HT1080 (cell line): ENCODE measurements at places on chromosomes 11 and 22. TPM values are rescaled to one million over a fixed set of nuclear protein-coding genes. Genes with fewer than 3 reads are reported as not detected.

TYR gene
- total RNA-seq: not detected in 2 replicates

DNA sequence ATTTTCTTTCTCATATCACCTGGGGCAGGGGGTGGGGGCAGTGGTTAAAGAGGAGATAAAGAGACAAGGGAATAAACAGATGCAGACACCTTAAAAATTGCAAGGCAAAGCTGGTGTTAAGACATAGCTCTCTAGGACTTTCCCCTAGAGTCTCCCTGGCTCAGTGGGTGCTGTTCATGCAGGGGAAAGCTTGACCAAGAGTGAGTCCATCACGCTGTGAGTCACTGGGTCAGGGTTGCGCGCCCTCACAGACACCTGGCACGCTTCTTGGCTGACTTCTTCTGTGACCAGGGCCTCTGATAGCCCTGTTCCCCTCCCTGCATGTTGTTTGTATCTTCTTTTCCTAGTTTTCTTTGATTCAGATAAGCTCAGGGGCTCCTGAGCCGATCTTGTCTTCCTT lies 31.9 kb downstream of the COMMD9 start:
- no peak for DNase-seq

BIK gene
- total RNA-seq: 0.14 and 0.50 TPM in 2 replicates

DNA sequence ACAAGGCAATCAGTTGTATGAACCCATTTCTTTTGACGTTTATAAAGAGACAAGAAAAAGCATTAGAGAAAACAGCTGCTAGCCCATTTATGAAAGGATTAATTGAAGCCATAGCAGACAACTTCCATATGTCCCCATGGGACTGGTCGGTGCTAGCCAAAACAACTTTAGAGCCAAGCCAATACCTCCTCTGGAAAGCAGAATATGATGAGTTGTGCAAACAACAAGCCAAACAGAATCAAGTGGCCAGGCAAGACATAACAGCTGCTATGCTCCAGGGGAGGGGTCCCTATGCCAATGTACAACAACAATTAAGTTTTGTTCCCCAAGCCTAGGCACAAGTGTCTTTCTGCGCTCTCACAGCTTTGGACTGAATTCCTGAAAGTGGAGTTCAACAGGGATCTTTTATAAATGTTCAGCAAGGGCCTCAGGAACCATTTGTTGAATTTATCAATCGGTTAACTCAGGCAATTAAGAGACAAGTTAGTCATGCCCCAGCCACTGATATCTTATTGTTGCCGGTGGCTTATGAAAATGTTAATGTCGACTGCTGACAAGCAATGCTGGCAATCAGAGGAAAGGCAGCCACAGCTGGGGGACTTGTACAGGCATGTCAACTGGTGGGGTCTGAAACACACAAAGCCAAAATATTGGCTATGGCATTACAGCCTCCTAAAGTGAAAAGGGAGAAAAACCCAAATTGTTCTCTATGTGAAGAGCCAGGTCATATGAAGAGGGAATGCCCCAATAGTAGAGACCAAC lies 1593.1 kb upstream of the TENM4 start:
- DNase-seq: no peak

GRCh38 chr11:2342981-2343380 lies 34.1 kb upstream of the CD81 start:
- DNase-seq: no peak

SCUBE1 gene
- 0.10 TPM in 1 of 2 replicates, not detected in the other for total RNA-seq

DNA sequence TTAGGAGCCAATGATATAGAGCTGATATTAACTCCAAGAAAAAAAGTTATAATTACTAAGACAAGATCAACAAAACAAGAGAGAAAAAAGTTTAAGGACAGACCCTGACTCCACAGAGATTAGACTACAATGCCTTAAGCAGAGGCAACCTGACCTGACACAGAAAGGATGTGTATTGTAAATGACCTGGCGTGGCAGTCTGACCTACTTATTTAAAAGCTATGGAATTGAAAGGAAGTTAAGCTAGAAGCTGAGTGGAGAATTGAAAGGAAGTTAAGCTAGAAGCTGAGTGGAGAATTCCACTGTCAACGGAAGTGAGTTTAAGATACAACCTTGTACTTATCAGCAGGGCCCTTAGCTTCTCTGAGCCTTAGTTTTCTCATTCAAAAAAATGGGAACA lies 885.4 kb downstream of the OPCML start:
- no peak for DNase-seq

SRPRA gene
- 152 and 179 TPM in 2 replicates for total RNA-seq

DNA sequence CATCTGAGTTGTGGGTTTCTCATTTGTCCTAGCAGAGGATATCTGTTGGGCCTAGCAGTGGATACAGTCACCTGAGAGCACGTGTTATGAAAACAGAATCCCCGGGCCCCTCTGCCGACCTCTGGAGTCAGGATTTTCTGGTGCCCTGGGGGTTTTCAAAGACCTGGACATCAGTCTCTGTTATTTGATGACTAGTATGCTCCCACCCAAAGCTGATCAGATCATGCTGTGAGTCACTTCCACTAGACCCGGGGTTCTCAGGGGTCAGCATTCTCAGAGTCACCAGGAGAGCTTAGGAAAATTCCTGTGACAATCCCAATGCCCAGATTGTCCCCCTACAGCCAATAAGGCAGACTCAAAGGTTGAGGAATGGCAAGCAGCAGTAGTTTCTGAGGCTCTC lies 38.7 kb downstream of the KCNJ1 start:
- peak; percentile 72 for DNase-seq

GRCh38 chr11:90851196-90851595 lies 628.3 kb upstream of the CHORDC1 start:
- no peak for DNase-seq

APOL3 gene
- total RNA-seq: 2.0 and 3.0 TPM in 2 replicates

DNA sequence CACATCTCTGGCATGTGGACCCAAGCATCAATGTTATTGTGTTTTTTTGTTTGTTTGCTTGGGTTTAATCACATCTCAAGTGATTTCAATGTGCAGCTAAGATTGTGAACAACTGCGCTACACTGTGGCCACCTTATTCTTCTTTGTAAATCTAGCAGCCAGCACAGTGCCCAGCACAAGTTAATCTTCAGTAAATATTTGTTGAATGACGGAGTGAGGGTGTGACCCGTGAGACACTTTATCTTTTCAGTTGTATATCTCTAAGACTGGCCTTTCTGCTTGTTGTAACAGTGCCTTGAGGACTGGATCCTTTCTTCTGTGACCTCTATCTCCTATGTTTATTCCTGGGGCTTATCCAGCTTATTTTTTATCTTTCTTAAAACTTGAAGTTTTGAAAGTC lies 21.4 kb upstream of the AMOTL1 start:
- no peak for DNase-seq

GRCh38 chr11:31651208-31651607 lies 141.6 kb downstream of the ELP4 start:
- no peak for DNase-seq

DNA sequence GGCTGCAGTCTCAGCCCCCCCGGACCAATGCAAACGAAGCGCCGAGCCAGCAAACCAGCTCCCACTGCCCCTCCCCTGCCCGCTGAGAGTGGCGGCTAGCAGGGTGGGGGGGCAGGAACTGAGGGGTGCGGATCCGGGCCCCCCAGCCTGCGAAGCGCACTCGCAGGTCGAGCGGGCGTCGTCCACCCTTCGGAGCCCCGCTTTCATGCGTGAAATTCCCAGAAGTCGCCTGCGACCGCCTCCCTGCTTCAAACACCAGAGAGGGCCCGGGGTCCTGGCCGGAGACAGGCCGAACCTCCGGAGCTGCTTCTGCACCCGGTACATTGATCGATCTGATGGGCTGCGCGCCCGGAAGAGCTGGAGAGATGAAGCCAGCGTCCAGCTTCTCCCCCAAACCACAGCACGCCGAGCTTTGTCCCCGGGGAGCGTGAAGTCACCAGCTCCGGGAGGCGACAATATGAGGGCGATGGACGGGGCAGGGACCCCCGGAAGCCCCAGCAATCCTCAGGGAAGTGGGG lies 646 bp upstream of the PATZ1 start:
- no peak for DNase-seq

SOX6 gene
- total RNA-seq: 0.13 and 0.84 TPM in 2 replicates

GRCh38 chr22:46287873-46288751 lies 8.6 kb upstream of the GTSE1 start:
- peak; percentile 52 for DNase-seq

CCDC81 gene
- total RNA-seq: 0.19 TPM in 1 of 2 replicates, not detected in the other

CEND1 gene
- 0.53 and 1.0 TPM in 2 replicates for total RNA-seq

DNA sequence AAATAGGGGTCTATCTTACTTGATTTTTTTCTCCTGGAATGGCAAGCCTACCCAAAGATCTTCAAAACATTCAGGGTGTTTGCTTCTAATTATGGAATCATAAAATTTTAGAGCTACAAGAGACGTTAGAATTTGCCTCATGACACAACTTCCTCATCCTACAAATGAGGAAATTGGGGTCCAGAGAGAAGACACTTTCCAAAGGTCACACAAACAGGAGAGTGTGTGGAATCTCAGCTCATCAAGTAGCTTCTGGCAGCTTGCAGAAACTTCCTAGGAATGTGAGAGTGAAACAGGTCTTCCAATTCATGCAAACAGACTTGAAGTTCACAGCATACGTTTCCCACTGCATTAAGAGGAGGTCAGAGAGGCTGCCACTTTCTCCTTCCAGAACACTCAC lies 976.0 kb downstream of the OPCML start:
- DNase-seq: no peak

GRCh38 chr11:37552284-37552683 lies 954.2 kb upstream of the RAG2 start:
- no peak for DNase-seq

SMIM35 gene
- total RNA-seq: not detected in 2 replicates

DNA sequence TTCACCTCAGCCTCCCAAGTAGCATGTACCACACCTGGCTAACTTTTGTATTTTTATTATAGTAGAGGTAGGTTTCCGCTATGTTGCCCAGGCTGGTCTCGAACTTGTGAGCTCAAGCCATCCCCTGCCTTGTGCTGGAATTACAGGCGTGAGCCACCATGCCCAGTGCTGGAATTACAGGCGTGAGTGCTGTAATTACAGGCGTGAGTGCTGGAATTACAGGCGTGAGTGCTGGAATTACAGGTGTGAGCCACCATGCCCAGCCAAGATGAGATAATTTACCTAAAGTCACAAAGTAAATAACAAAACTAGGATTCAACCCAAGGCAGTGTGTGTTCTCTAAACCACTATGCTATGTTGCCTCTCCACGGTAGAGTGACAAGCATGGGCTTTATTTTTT lies 3.6 kb upstream of the UBXN1 start:
- no peak for DNase-seq

DNA sequence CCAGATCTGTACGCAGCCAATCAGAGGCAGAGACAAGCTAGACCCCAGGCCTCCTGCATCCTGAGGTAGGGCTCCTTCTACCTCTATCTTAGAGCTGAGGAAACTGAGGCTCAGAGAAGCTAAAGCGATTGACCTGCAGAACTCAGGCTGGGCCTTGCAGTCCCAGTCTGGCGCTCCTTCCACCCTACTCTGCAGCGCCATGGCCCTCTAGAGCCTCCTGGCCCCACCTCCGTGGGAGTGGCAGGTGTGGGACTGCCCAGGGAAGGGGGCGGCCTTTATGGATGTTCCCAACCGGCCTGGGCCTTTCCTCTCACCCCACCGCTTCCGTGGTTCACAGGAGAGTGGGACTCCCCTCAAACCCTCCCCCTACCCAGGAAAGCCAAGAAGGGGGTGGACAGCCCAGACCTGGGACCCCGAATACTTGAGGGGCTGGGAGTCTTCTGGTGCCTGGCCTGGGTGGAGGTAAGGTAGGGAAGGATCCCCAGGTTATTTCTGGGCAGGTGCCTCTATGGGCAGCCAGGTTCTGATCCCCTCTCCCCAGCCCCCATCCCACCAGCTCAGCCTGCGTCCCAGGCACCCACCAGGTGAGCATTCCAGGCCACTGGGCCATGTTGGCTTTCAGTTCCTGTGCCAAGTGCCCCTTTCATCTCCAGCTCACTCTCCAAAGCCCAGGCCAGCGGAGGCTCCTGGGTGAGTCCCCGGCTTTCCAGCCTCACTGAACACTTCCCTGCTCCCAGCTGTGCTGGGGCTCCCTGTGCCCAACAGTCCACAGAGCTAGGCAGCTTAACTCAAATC lies 3.0 kb downstream of the WNT11 start:
- no peak for DNase-seq

GRCh38 chr22:46004105-46004866 lies 27.3 kb upstream of the WNT7B start:
- no peak for DNase-seq
